ENCODE measurements at places on chromosomes 3 and 15. TPM values are rescaled to one million over a fixed set of nuclear protein-coding genes. Genes with fewer than 3 reads are reported as not detected.

RAB6B gene
- total RNA-seq = 3.7 TPM

PGBD4 gene
- total RNA-seq = 1.5 TPM

DNA sequence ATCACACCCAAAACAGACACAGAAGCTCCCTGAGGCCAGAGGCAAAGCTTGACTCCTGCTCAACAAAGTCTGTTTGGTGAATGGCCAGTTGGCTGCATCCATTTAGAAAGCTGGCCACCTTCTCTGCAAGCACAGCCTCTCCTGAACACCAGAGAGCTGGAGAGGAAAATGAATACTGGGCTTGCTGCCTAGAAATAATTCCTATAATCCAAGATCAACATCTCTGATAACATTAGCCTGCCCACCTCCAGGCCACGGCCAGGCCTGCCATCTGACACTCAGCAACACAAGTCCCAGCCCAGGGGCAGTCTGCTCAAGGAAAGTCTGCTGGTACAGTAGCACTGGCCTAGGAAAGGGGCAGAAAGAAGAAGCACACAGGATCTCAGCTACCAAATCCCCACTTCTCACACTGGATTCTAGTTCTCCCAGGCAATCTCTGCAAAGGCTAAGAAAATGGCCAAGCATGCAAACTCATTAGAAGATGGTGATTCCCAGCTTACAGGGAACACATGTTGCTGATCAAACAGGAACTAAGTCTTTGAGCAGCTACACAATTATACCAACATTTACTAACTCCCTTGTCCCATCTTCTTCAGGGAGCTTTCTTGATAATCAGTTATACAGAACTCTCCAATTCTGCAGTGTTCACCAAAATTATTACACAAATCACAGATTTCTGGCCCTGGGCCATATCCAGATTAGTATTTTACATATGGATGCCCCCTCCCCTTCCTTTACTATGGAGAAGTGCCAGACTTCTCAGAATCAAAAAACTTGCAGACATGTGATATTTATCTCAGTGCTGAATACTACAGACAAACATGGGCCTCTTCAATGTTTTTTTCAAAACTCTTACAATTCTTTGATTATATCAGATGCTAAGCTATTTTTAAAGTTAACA lies 9.9 kb downstream of the TBC1D2B start:
- no peak for DNase-seq

DNA sequence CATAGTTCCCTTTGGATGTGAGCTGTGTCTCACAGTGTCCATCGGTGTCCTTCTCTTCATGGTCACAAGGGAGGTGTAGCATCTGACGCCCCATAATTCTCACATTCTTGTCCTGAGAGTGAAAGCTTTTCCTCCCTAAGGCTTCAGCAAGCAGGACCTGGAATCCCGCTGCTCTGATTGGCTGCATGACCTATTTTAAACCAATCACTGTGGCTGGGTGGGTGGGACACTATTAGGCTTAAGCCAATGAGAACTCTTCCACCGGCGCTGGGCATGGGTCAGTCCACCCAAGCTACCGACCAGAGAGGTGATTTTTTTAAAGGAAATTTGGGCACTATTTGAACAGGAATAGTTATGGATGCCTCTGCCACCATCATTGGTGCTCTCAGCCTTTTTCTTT lies 385.9 kb downstream of the MFSD1 start:
- DNase-seq = no peak

GOLGA6A gene
- 0.25 TPM for total RNA-seq

- DNase-seq = no peak
Observed at GRCh38 chr15:69058830-69059556, 44.5 kb downstream of the NOX5 start.

- DNase-seq = no peak
Observed at GRCh38 chr3:35223632-35224394, 415.5 kb upstream of the ARPP21 start.

GREM1 gene
- 122 TPM for total RNA-seq

- no peak for DNase-seq
Observed at GRCh38 chr3:71879089-71879488, 94.1 kb upstream of the PROK2 start.

GRCh38 chr3:136811701-136812100 lies 7.2 kb upstream of the SLC35G2 start:
- no peak for DNase-seq

GRCh38 chr3:161890147-161890625 lies 393.6 kb downstream of the OTOL1 start:
- DNase-seq = no peak

DNA sequence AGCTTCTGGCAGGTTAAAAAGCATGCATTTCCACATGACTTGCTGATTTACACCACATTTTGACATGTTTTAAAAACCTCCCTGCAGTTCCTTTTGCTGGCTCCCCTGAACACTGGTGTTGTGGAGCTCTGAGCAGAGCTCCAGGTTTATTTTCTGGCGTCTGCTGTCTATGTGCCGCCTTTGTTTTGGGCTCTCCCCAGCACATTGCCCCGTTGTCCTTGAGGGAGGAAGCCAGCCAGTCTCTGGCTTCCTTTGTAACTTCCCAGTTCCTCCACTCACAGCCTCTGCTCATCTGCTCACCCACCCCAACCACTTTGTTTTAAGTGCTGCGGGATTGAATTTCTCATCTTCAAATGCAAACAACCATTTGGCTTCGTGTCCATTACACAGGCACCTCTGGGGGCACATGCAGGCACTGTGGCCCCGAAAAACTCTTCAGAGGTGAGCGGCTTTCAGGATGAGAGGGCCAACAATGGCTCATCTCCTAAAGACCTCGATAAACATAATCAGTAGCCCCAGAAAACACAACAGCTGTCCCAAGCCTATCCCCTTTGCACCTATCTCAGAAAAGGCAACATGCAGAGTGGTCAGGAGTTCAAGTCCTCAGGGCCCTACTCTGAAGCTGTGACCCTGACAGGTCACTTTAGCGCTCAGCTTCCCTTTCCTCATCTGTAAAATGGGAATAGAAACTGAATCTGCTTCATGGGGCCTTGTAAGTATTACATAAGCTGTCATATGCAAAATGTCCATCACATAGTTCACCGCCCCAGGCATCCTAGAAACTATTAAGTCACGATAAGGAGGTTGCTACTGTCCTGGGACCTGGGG lies 1.3 kb upstream of the MEF2A start:
- DNase-seq = no peak

- no peak for DNase-seq
Observed at GRCh38 chr3:42495393-42495792, 7.0 kb upstream of the VIPR1 start.

DNA sequence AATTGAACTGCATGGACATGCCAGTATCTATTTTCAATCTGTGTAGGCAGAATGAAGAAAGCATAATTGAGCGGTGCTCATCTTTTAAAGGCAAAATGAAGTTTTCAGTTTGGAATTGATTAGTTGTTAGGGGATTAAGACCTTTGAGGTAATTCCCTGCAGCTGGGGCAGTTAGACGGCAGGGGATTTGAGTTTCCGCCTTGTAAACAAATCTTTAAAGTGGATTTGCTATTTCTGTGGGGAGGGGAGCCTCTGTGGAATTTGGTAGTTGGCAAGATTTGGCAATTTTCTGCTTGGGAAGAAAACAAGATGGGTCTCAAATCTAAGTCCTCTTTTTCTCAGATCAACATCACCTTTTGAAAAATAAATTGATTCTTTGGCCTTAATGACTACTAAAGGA lies 212.5 kb upstream of the CNTN6 start:
- DNase-seq = no peak

GRCh38 chr3:128153156-128154041 lies at the start of gene EEFSEC:
Gene EEFSEC, plus strand, starts transcription at chr3:128153481. Its CDS starts 27 bp downstream, at chr3:128153508.
- no peak for DNase-seq
